ENCODE measurements at places on chromosomes 7 and 10.

GRCh38 chr7:151571471-151571870, 51.8 kb upstream of the RHEB start:
- no peak for DNase-seq

DNA sequence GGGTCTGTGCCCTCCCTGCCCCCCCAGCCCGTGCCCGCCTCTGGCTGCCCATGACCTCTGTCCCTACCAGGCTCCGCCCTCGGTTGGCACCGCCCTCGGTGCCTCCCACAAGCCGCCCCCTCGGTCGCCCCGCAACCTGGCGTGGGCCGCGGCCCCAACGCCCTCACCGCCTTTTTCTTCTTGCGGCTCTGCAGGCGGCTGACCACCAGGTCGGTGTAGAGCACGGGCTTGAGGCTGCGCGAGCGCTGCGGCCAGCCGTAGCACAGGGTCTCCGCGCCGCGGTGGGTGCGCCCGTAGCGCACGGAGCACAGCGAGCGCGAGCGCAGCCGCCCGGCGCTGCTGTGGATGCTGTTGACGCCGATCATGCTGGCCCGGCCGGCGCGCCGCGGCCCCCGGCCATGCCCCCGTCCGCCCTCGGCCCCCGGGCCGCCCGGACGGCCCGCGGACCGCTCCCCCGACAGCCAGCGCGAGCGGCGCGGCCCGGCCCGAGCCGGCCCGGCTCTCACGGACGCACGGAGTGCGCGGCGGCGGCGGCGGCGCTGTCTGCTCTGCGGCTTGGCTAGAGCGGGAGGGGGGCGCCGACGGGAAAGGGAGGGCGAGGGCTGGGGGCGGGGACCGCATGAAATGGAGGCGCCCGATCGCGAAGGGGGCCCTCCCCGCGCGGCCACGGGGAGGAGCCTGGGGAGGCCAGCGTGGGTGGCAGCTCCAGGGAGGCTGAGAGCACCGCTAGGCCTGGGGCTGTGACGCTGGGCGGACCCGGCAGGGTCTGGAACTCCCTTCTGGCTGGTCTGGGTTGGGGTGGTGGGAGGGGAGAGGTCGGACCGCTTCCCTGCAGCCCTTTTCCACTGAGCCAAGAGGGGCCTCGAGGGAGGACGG, 9.6 kb downstream of the PSD start:
- peak; percentile 87 for DNase-seq

DNA sequence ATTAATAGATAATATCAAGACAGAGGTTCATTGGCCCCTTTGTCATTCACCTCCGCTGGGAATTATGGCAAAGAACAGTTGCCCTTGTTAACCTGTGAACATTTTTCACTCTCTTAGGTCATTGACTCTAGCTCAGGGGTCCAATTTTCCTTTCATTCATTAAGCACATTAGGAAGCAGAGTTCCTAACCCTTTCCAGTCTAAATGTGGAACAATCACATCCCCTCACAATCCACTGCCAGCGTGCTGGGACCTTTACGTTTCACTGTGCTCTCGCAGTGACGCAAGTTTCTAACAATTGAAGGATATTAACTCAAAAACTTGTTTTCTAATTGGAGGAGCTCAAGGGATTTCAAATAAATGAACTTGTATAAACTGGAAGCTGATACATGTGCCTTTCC, 79.3 kb upstream of the MEOX2 start:
- no peak for DNase-seq

DNA sequence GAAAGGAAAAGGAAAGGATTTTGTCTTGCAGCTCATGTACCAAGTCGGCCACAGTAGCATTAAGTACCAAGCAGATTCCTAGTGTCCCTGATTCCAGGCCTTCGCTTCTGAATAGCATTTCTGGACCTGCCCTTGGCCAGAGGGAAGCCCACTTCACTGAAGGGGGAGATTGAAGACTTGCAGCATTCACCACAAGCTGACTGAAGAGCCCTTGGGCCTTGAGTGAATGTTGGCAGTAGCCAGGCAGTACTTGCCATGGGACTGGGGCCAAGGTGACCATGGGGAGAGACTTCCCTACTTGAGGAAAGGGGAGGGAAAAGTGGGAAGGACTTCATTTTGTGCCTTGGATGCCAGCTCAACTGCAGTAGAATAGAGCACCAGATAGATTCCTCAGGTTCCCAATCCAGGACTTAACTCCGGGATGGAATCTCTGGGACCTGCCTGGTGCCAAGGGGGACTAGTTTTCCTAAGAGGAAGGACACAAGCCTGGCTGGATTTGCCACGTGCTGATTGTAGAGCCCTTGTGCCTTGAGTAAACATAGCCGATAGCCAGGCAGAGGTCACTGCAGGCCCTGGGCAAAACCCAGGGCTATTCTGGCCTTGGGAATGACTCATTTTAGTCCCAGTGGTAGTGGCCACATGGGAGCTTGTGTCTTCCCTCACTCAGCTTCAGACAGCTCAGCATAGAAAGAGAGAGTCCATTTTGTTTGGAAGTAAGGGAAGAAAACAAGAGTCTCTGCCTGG, 141.7 kb upstream of the KCND2 start:
- no peak for DNase-seq

DNA sequence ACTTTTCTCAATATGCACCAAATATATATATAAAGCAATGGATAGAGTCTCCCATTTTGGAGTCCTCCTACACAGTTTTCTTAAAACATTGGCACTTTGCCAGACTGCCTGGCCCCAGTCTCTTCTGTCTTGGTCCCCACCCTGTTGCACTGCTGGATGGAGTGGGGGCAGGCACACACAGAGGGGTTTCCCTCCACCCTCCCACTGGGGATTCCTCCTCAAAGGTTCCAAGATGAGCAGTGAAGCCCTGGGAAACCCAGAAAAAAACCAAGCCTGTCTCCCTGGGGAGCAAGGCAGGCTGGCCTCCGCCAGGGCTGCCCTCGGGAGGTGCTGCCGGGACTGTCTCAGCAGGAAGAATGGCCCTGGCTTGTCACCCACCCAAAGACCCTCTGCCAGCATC, 68.0 kb downstream of the SH3PXD2A start:
- no peak for DNase-seq

DNA sequence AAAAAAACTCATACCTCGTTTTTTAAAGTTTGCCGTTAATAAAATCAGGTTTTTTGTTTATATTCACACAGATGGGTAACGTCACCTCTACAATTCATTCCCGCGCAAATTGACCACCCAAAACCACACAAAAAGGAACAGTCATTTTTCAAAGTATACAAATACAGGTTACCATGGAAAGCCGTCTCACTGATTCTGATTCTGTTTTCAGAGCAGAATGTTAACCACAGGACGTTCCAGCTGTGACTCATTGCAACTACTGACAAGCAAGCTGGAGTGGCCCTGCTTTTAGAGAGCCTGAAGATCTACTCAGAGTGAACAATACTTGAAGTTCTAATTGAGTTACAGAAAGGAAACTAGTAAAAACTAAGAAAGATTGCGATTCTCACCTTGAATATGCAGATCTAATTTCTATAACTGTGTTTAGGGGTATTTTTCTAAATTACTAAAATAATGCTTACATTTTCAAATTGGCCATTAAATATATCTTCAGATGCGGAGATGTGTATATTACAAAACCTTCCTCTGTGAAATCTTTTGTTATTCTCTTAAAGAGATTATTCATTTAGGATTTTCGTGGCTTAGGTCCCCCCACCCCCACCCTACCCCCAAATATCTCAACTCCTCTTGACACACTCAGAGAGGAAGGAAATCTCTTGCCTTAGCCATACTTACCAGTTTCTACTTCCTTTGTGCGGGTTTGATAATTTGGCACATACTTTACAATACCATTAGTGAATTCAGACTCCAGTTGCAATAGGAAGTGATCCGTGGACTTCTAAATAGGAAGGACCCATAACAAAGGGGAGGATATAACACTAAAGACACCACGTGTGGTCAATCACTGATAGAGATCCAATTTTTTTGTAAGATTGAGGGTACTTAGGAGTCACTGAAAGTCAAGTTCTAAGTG, 106.0 kb downstream of the CUBN start:
- DNase-seq, result peak; percentile 70

- no peak for DNase-seq
These were observed 1.8 kb upstream of the WAPL start for GRCh38 chr10:86523348-86523747.

DNA sequence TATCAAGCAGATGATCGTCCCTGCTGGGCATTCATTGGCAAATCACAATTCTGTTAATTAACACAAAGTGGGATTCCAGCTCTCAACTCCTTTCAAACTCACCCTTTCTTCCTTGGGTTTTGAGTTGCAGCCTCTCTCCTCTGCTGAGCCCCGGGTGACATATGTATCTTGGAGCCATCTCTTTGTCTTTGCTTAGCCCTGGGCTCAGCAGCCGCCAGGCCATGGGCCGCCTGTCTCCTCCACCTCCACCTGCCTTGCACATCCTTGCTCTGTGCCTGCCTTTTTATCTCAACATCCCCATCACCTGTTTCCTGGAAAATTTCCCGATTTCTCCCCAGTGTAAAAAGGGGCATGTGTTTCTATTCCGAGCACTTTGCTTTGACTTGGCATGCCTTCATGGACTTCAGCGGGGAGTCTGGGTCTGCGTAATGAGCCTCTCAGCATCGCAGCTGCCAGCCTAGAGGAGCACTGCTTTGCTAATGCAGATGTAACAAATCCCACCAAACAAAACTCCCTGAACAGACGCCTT, 141.3 kb upstream of the AGK start:
- DNase-seq, result no peak

GRCh38 chr10:10516346-10517130, 501.1 kb upstream of the CELF2 start:
- no peak for DNase-seq

- DNase-seq, result no peak
These were observed 2.6 kb downstream of the TBRG4 start for GRCh38 chr7:45108863-45109262.

- no peak for DNase-seq
These were observed 60.4 kb downstream of the CHST3 start for GRCh38 chr10:72024596-72024995.

- DNase-seq, result no peak
These were observed 503.8 kb upstream of the CELF2 start for GRCh38 chr10:10513898-10514297.

DNA sequence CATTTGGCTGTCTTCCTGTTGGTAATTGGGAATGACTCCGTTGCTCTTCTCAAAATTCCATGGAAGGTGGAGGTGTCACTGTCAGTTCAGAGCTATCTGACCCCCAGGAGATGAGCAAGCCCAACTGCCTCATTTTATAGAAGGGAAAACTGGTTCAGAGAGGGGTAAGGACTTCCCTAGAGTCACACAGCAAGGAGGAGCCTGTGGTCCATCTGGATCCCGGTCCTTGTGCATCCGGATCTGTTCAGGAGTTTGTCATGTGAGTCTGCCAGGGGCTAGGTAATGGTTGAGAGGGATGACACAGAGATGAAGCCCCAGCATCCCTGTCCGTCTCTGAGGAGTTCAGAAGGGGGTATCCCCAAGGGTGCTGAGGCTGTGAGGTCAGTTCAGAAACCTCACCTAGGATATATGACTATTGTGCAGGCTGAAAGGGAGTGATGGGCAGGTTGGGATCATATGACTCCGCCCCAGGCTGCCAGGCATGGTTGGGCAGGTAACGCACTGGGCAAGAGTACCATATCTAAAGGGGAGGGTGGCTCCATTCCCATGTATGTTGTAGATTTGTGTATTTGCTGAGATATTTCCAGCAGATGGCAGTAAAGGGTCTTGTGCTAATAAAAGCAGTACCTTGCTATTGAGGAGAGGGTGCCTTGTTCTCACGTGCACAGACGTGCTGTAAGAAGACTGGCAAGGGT, 16.0 kb upstream of the SLC29A3 start:
- DNase-seq, result no peak

DNA sequence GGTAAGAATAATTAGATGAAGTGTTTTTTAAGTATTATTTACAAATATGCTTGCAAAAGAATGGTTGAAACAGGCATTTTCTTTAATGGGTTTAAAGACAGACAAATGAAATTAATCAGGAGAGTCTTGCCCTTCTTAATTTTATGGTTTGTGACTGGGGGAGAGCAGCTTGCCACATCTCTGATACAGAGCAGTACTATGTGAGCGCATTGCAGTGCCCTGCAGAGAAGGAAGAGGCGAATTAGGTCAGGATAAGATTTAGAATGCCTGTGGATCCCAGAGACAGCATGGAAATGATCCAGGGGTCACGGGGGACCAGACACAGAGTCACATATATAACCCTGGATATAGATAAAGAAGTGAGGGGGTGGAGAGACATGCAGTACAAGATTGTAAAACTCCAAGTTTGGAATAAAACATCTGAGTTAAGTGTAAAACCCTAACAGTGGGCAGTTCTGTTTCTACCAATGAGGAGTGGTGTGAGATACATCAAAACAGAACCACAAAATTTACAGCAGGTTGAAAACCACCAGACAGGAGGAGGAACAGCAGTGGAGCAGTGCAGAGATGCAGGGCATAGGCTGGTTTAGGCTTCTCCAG, 125.5 kb downstream of the FAM204A start:
- DNase-seq, result no peak

GRCh38 chr7:36260481-36260880, 107.4 kb downstream of the EEPD1 start:
- no peak for DNase-seq

DNA sequence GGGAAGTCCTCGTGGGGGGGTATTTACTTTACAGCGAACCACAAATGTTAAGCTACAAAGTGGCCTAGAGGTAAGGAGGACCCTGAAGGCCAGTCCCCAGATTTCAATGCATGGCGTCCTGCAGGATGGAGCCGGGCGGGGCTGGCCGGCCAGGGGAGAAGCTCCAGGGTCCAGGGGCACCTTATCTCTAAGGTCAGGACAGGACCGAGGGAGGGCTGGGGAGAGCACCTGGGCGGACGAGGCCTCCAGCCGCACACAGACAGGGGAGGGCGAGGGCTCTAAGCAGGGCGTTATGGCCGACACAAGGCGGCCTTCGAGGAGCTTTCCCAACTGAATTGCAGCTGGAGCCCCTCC, 96.4 kb upstream of the DIP2C start:
- no peak for DNase-seq

GRCh38 chr7:22019931-22020330, 74.2 kb upstream of the CDCA7L start:
- DNase-seq, result no peak

DNA sequence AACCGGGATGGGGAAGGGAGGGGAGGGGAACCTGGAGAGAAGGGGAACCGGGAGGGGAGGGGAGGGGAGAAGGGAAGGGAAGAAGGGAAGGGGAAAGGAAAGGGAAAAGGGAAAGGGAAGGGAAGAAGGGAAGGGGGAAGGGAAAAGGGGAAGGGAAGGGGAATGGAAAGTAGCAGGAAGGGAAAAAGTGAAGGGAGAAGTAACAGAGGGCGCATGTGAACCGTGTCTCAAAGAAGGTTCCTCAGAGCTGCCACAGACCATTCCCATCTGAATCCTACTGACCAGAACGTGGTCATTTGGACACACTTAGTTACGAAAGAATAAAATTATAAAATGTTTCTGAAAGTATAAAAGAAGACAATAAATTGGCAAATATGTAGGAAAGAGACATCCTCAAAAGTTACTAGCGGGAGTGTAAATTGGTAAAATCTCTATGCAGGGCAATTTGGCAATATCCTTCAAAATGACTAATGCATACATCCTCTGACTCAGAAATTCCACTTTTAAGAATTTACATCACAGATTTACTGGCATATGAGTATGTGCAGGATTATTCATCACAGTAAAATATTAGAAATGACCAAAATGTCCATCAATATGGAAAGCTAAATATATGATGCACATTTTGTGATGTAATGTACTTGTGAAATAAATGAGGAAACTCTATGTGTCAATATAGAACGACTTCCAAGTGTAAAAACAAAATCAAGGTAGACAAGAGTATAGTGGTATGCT, 12.9 kb downstream of the C10orf67 start:
- DNase-seq, result no peak

- peak; percentile 1 for DNase-seq
These were observed 12.2 kb downstream of the AQP1 start for GRCh38 chr7:30923774-30924413.

GRCh38 chr10:131998845-131999681, 17.3 kb upstream of the BNIP3 start:
- DNase-seq, result no peak

Data from activated T-cell treated with anti-CD3 and anti-CD28 coated beads, Interleukin-2, amount 50 U/mL, for 48 hours (primary cell).